Fibroblast of upper back skin (primary cell): ENCODE measurements at places on chromosomes 5 and 9.

- no peak for DNase-seq
These were observed 235.7 kb downstream of the ENC1 start for GRCh38 chr5:74404574-74405508.

DNA sequence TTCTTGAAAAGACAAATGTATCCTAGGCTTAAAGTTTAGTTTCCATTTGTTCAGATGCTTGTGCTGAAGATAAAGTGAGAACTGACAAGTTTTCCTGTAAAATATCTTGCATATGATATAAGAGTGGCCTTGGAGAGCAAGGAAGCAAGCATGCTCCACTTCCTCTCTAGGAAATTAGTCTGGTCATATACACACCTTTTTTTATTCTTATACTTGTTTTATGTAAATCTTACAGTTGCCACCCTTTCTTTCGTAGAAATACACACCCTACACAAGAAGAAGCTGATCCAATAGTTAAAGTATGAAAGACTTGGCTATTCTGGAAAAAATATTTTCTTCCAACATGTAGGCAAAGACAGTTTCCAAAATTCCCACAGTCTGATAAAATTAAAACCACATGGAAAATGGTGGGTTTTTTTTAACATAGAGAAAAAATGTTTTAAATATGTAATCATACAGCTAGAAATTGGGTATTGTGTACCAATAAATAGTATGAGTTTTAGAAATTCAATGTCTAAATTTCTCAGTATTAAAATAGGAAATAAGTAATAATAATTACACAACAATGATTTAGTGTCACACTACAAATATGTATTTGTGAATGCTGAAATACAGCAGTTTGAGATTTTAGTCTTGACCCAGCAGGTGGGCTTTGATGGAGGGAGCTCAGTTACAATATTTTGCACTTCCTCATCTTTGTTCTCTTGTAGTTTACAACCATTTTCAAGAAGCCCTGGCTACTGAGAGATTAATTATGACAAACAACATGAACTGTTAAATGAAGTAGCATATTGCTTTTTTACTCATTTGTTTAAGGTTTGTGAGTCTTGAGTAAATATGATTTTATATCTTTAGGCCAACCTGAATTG lies 185.7 kb upstream of the GNA14 start:
- peak; percentile 62 for DNase-seq

- DNase-seq = no peak
These were observed 372.5 kb downstream of the IRX2 start for GRCh38 chr5:2378976-2379375.

GRCh38 chr9:15182730-15183129 lies 124.3 kb downstream of the TTC39B start:
- DNase-seq = no peak

DNA sequence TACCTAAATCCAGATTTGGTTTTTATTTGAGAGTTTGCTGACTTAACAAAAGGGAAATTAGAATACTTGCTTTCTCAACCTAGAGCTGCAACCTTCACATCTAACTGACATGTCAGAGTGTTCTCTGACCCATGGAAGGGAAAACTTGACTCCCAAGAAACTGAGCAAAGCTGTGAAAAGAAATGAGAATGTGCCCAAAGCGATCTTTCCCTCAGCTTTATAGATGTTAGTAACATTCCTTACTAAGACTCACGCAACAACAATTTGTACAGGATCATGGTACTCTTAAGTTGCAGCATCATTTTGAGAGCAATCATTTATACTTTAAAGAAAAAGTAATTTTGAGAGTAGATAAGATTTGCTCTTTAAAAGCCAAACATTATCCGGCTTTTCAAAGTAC lies 117.0 kb upstream of the FBXL7 start:
- DNase-seq = no peak

- DNase-seq = no peak
These were observed 7.4 kb downstream of the FIBCD1 start for GRCh38 chr9:130931508-130932254.

GRCh38 chr9:91775011-91775707 lies 174.9 kb downstream of the ROR2 start:
- DNase-seq = peak; percentile 63

DNA sequence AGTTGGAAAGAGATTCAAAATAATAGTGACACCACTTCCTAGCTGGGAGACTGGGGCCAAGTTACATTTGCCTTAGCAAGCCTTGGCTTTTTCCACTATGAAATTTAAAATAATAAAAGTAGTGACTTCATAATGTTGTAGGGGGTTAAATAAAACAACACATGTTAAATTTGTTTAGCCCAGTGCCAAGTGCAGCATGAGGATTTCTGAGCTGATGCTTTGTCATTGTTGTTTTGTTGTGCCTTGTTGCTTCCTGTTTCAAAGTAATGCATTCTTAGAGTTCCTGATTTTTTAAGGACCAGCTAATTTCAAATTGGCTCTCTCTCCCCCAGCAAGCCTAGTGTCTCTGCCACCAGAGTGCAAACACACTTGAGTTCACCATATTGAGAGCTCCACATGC lies 270.7 kb upstream of the PAPPA start:
- no peak for DNase-seq

- peak; percentile 45 for DNase-seq
These were observed 88.5 kb downstream of the NDFIP1 start for GRCh38 chr5:142197098-142197497.

DNA sequence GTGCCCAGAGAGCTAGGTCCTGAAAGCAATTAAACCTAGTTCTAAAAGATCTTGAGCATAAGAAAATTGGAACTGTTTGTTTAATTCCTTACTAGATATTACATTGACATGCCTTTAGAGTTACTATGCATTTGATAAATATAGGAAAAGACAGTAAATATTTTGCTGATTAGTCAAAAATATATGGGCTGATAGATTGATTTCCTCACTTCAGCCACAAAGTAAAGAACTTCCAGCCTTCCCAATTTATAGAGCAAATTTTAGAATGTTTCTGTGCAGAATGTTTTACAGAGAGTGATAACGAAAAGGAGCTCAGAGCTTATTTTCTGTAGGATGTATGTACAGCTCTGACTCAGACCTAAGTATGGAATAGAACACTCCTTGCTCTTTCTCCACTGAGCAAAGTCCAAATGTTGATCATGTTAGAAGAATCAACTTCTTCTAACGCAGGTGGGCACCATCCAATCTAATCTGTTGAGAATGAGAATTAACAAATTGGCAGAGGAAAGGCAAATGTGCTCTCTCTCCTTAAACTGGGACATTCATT lies 72.9 kb upstream of the PAM start:
- peak; percentile 20 for DNase-seq

DNA sequence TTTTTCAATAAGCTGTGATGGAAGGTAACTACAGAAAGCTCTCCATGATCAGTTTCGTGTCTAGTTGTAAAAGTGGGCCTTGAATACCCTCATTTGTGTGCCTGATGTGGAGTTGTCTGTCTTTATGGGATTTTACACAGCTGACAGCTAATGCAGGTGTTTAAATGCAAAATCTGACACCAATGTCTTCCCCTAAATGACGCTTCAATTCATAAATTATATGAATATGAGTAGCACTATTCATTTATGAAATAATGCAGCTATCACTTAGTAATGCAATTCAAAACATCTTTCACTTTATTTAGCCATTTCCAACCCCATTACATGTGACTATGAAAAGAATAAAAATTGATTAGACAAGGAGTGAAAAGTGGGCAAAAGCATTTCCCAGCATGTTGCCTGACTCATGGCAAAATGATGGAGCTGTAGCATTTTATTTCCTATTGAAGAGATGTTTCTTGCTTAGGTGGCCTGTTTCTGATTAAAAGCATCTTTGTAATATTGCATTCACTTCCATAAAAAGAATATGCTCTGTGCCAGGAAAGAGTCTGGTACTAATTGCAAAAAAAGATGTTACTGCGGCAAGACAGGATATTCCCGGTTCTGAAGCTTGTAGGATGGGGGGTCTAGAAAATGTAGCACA lies 116.7 kb upstream of the HAPLN1 start:
- peak; percentile 89 for DNase-seq

DNA sequence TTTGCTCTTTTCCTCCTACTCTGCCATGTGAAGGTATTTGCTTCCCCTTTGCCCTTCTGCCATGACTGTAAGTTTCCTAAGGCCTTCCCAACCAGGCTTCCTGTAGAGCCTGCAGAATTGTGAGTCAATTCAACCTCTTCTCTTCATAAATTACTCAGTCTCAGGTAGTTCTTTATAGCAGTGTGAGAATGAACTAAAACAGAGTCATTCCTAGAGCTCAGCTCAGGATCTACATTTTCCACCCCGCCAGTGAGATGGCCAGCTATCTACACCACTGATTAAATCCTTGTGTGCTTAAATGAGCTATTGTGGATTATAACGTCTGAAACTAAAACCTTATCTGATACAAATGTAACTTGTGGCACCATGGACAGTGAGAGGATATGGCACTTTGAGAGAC lies 55.0 kb downstream of the FRMD3 start:
- no peak for DNase-seq

DNA sequence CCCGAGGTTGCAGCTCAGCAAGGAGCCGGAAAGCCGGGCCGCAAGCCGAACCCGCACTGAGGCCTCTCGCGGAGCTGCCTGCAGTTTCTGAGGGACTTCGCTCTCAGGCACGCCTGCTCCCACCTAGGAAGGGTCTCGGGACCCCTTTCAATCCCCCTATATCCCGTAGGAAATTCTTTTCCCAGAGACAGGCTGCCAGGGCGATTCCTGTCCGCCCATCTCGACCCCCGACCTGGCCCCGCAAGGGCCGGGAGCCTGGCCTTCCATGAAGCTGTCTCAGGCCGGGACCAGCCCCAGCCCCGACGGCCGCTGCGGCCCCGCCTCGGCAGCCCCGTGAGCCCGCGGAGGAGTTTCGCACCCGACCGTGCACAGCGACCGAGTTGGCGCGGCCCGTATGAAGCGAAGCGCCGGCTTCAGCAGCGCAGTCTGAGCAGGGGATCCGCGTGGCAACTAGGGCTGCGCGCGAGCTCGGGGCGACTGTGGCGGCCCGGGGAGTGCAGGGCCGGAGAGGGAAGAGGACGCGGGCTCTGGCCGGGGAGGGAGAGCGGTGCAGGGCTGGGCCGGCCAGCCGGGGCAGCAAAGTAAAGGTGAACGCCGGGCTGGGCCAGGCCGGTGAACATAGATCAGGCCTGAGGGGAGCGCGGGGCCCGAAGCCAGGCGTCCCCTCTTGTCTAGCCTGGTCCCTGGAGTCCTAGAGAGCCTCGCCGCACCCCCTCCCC lies 977 bp upstream of the PRDM12 start:
- DNase-seq = no peak

DNA sequence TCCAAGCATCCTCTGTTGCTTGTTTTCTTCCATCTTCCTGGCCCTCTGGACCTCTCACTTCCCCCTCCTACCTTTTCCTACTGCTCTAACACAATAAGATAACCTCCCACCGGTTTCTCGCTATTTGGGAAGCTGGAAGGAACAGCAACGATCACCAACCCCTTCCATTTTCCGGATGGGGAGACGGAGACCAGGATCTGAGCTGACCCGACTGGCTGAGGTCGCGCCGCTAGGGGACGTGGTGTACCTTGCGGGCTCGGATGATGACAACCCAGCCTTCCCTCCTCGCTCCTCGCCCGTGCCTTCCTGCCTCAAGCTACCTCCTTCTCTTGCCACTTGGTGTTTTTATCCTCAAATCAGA lies 1.9 kb downstream of the LPAR1 start:
- peak; percentile 57 for DNase-seq

- no peak for DNase-seq
These were observed 2.2 kb downstream of the NR6A1 start for GRCh38 chr9:124768750-124769548.

GRCh38 chr9:6703898-6704639 lies 53.7 kb upstream of the KDM4C start:
- peak; percentile 80 for DNase-seq

- DNase-seq = no peak
These were observed 66.3 kb upstream of the IL7R start for GRCh38 chr5:35790457-35790822.

DNA sequence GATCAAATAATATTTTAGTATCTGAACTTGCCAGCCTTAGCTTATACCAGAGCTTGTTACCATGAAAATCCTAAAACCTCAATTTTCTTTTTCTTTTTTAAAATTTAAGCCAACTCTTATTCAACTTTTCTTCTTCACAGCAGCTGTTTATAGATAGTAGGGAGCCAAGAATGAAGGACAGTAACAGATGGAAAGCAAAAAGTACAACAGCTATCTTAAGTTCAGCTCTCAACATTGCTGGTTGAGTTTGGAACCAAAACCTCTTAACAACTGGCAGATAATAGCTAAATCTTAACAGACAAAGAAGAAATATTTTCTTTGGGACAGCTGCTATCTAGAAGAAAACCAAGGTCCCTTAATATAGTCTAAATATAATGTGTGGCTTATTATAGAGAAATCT lies 74.7 kb downstream of the PJA2 start:
- DNase-seq = no peak

- DNase-seq = peak; percentile 48
These were observed 78.3 kb downstream of the MAMDC2 start for GRCh38 chr9:70121818-70122436.

- no peak for DNase-seq
These were observed 91.4 kb upstream of the RAI14 start for GRCh38 chr5:34564710-34565235.

- peak; percentile 82 for DNase-seq
These were observed 102.3 kb downstream of the ENC1 start for GRCh38 chr5:74538206-74538661.

DNA sequence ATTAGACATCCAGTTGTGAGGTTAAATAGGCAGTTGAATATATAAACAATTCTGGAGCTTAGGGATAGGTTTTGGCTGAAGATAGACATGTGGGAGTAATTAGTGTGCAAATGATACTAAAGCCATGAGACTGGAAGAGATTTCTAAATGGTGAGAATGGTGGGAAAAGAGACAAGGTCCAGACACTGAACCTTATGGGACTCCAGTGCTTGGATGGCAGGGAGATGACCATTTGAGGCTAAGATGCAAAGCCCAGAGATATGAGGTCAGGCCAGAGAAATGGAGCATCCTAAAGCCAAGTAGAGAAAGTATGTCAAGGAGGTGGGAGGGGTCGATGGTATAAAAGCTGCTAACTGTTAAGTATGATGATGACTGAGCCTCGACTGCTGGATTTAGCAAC lies 115.6 kb downstream of the SEMA5A start:
- DNase-seq = no peak

GRCh38 chr9:22117511-22118384 lies 108.6 kb upstream of the CDKN2B start:
- peak; percentile 53 for DNase-seq

DNA sequence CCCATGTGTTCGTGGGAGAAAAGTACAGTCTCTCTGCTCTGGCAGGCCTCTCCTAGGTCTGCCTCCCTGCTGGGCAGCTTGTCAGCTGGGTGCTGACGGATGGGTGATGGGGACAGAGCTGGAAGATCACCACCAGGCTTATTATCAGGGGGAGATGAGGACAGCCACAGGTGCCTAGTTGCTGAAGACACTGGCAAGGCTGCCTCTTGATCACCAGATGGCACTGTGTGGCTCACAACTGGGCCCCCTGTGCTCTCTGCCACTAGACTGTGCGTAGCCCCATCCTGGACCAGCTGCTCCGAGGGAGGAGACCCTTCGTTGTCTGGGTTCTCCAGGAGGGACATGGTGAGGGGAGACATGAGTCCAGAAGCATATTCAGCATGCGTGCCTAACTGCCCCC lies 73.0 kb downstream of the KIF24 start:
- DNase-seq = no peak

GRCh38 chr5:146173597-146173996 lies 8.9 kb downstream of the LARS1 start:
- no peak for DNase-seq
